ENCODE measurements at places on chromosomes 6 and 20.

- peak; percentile 29 for DNase-seq
Measured at GRCh38 chr6:88586371-88587149, 376.9 kb downstream of the RNGTT start.

DNA sequence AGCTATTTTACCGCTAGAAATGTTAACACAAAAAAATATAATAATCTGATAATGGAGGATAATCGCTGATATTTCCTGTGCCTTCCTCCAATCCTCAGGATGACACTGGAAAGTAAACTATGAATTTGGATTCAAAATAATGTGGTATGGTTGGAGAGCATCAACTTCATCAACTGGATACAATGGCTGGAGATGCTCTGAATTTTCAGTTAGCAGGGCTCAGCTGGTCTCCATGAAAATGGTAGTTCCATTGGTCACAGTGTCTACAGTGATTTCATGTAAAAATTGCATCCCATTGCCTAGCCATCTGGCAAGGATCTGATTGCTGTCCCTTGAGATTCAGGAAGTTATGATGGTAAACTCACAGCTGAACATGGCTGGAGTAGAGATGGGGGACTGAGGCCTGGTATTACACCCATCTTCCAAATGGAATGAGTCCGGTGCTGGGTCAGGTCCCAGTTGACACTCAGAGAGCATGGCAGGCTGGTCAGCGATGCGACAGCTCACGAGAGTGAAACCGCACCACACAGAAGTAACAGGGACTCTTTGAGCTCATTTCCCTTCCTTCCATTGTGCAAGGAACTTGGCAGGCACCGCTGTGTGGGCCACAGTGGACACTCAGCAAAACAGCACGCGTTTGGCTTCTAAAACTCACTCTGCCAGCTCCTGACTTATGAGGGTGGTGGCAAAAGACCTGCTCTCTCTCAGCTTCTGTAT is 142.4 kb upstream of the TNFAIP3 start:
- no peak for DNase-seq

DNA sequence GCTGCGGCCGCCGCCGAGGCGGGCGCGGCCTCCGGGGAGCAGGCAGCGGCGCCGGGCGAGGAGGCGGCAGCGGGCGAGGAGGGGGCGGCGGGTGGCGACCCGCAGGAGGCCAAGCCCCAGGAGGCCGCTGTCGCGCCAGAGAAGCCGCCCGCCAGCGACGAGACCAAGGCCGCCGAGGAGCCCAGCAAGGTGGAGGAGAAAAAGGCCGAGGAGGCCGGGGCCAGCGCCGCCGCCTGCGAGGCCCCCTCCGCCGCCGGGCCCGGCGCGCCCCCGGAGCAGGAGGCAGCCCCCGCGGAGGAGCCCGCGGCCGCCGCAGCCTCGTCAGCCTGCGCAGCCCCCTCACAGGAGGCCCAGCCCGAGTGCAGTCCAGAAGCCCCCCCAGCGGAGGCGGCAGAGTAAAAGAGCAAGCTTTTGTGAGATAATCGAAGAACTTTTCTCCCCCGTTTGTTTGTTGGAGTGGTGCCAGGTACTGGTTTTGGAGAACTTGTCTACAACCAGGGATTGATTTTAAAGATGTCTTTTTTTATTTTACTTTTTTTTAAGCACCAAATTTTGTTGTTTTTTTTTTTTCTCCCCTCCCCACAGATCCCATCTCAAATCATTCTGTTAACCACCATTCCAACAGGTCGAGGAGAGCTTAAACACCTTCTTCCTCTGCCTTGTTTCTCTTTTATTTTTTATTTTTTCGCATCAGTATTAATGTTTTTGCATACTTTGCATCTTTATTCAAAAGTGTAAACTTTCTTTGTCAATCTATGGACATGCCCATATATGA is 3.2 kb downstream of the MARCKS start:
- no peak for DNase-seq

DNA sequence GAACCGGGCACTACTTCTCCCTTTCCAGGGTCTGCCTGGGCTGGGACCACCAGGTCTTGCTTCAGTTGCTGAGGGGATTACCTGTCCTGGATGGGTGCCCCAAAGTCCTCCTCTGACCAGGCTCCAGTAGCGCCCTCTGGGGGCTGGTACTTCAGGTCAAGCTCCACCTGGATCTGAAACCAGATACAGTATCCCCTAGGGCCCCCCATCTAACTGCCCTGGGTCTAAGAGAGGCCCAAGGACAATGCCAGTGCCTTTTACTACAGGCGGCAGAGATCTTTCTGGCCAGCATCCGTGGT is 11.2 kb upstream of the SPAG4 start:
- no peak for DNase-seq

- no peak for DNase-seq
Measured at GRCh38 chr20:63795178-63795830, 35.8 kb downstream of the ZBTB46 start.

GRCh38 chr20:8454137-8454712 is 322.2 kb downstream of the PLCB1 start:
- no peak for DNase-seq

- no peak for DNase-seq
Measured at GRCh38 chr20:14497004-14497403, 159.6 kb upstream of the FLRT3 start.
